ENCODE measurements at places on chromosomes 1 and 21.

DNA sequence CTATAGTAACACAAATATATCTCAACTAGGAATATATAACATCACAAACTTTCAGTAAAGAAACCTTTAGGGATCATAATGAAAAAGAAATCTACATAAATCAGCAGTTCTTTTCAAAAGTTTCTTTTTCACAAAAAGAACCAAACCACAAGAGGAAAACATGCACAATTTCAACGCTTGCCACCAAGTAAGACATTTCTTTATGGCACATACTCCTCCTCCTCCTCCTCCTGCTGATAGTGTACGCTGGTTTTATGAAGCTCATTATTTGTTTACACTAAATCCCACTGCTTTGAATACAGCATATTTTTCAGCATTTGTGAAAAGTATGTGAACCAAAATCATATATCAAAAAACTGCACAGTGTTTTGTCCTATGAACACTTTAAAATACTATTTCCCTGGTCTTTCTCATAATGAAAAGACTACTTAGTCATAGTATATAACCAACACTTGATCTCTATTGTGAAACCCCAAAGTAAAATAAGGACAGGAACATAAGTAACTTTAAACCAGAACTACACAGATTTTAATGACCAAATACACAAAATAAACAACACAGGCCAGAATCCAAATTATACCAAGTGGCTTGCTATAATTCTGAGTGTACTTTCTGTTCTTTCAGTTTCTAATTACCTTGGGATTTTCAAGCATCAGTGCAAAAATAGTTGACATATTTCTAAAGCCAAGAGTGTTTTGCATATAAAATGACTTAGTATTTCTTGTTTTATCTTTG is 184.2 kb downstream of the EIF4G3 start:
- no peak for DNase-seq

DNA sequence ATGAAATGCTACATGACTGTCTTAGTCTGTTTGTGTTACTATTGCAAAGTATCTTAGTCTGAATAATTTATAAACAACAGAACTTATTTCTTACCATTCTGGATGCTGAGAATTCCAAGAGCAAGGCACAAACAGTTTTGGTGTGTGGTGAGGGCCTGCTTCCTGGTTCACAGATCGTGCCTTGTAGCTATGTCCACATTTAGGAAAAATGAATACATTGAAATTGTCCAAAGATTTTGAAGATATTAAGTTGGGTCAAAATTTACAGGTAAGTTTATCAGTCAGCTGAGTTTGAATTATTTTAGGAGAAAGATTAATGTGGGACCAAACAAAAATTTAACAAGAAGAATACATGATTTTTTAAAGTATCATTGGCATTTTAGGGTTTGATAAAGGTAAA is 293.5 kb downstream of the LTN1 start:
- no peak for DNase-seq

DNA sequence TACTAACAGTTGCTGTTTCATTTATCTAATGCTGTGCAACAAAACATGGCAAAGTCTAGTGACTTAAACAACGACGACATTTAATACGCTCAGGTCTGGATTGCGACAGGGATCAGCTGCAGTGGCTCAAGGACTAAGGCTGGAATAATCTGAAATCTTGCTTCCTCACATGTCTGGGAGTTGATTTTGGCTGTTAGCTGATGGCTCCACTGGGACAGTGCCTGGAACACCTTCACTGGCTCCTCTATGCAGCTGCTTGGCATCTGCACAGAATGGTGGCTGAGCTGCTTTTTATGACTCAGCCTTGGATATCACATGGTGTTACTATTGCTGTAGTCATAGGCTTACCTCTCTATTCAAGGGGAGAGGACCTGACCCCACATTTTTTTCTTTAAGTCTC is 24.0 kb upstream of the BTG3 start:
- no peak for DNase-seq

GRCh38 chr1:72435025-72435424 is 152.7 kb upstream of the NEGR1 start:
- no peak for DNase-seq

DNA sequence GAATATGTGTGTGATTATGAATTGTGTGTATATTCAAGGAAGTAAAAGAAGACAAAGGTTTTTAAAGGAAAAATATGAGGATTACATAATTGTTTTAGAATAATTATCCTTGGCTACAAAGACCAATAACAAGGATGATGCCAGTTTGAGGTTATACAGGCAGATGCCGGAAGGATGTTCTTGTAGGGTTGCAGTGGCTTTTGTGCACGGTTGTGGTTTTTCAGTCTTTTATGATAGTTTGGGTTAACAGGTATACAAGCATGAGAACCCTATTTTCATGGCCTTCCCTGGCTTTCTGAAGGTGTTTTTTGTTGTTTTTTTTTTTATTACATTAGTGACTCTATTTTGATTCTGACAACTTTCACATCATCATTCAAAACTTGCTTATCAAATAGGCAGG is 4.9 kb downstream of the CR2 start:
- DNase-seq = peak; percentile 46

DNA sequence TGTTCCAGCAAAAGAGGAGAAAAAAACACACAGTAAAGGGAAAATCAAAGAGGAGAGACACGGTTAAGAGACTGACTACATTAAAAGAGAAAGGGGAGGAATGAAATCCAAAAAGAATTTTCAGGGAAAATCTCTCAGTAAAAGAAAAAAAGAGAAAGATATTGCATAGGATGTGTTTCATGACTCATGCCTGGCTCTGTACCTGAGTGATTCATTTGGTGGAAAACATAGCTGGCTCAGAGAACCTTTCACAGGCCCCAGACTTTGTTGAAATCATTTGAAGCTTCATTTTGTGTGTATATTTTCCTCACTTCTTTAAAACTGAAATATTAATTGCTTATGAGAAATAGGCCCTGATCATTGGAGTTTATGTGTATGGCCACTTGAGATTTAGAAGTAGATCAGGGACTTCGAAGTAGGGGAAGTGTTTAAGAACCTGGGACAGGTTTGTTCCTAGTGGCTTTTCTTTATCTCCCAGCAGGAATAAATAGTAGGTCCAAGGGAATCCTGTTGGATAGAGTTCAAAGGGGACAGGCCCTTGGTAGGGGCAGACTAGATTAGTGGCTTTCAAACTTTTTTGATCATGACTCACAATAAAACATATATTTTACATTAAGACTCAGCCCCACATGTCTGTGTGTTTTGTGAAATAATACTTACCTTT is 239.1 kb upstream of the SGIP1 start:
- DNase-seq = peak; percentile 22

GRCh38 chr1:165063181-165063965 is 293.1 kb downstream of the LMX1A start:
- no peak for DNase-seq

DNA sequence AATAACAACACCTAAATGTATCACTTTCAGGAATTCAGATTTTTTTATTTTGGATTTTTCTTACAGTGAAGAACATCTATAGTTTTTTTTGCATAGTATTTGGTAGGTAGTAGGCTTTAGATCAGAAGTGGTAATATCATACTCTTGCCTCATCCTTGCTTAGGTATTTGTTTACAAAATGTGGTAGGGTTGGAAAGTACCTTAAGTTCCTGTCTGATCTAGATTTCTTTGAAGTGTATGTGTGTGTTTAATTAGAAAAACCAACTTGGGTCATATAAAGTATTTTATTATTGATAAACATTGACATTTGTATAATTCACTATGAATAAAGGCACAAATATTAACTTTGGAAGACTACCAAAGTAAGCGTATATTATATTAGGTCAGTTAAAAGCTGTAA is 85.3 kb upstream of the GPR88 start:
- no peak for DNase-seq

- peak; percentile 26 for DNase-seq
Measured at GRCh38 chr21:45892156-45892915, 89.2 kb upstream of the COL6A1 start.

GRCh38 chr1:17542645-17543044 is 3.1 kb downstream of the ARHGEF10L start:
- no peak for DNase-seq

DNA sequence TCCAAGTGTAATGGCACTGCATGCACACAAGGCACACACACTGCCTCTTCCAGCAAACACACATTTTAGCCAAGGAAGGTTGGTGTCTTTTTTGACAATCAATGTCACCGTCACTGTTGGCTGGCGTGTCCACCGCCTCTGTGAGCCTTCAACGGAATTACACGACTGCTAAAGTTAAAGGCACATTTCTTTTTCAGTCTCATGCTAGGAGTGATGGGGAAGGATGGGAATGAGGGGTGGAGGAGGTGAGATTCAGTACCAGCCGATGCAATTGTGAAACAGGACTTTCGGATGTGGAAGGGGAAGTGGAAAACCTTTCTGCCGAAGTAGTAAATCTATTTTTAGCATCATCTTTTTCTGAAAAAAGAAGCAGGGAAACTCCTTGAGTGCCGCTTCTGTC is 1.4 kb downstream of the ELAVL4 start:
- DNase-seq = no peak

GRCh38 chr1:241145881-241146280 is 211.1 kb downstream of the RGS7 start:
- DNase-seq = no peak

DNA sequence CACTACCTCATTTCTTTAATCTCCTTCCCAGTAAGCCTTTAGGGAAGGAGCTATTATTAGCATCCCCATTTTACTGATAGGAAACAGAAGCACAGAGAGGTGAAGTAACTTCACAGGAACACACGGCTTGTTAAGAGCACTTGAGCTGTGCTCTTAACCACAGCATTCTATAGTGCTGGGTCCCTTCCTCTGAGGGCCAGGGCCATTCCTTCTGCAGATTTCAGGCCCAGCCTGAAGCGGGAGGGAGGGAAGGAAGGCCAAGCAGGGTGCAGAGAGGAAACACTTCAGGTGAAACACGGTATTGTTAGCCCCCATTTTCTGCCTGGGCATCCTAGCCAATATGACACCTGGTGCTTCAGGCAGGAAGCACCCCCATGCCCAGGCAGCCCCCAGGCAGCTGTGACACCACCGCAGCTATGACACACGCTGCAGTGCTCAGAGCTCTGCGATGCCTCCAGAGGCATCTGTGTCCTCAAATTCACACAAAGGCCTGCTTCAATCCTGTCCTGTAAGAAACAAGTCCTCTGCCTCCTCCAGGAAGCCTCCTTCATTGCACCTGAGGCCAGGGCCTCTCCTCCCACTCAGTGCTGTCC is 4.5 kb upstream of the EXTL1 start:
- peak; percentile 18 for DNase-seq

GRCh38 chr1:175116210-175116798 is 48.7 kb downstream of the TNN start:
- DNase-seq = no peak

GRCh38 chr1:117346206-117346928 is 20.9 kb upstream of the MAN1A2 start:
- DNase-seq = no peak

- DNase-seq = no peak
Measured at GRCh38 chr1:93578911-93579825, 102.5 kb downstream of the BCAR3 start.

- DNase-seq = peak; percentile 57
Measured at GRCh38 chr1:110672753-110673108, 2.0 kb downstream of the KCNA3 start.

DNA sequence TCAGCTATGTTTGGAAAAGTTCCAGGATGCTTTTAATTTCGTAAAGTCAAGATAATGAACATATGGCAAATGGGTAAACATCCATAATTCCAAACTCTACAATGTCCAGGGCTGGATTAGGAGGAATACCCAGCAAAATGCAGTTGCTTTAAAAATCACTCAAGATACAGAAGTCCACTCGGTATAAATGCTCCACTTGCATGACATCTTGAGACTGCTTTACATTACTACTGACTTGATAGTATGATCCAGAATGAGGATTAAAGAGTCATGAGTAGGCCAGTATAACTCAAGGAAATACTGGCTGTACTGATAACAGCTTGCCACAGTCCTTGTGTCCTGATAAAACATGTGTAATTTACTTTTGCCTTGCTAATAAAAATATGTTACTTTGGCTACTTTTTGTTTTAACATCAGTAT is 58.3 kb upstream of the ANGPTL3 start:
- no peak for DNase-seq

DNA sequence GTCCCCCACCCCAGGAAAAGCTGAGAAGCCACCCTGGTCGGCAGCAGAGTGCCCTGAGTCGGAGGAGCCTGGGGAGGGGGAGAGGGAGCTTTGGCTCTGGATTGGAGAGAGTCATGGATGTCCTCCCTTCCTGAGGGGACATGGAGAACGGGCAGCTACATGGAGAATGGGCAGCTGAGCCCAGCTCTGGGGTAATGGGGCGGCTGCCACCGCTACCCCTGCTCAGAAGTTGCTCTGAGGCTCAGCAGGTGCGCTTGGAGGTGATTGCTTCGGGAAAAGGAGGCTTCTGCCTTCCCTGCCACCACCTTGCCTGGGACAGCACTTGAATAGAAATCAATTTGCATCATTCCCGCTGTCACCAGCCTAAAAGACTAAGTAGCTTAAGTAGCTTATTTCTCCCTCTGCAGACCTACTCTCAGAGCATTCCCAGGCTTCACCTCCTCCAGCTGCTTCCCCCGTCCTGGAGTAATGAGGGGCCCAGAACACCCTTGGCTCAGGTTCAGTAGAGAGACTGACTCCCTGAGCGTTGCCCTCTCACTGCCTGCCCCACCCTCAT is 8.3 kb downstream of the DISP3 start:
- DNase-seq = no peak

DNA sequence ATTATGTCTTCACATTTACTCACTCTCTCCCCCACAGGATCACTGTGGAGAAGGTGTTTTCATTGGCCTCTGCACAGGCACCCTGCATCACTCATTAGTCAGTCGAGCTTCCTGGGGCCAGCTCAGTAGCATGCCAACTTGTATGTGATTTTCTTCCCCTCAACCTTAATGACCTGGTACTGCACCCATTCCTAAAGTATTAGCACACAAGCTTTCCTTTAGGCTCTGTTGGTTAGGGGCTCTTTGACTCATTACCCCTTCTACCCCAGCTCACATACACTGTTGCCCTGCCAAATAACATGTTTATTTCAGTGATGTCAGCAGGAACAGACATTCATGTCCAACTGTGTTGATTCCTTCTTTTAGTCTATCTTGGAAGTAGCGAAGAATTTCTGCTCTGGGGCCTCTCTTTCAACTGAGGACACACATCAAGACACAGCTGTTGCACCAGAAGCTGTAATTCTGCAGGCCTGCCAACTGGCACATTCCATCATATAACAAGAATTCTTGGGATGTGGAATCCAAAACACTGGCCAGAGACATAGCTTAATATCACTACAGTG is 603.5 kb upstream of the ADAMTS5 start:
- no peak for DNase-seq

DNA sequence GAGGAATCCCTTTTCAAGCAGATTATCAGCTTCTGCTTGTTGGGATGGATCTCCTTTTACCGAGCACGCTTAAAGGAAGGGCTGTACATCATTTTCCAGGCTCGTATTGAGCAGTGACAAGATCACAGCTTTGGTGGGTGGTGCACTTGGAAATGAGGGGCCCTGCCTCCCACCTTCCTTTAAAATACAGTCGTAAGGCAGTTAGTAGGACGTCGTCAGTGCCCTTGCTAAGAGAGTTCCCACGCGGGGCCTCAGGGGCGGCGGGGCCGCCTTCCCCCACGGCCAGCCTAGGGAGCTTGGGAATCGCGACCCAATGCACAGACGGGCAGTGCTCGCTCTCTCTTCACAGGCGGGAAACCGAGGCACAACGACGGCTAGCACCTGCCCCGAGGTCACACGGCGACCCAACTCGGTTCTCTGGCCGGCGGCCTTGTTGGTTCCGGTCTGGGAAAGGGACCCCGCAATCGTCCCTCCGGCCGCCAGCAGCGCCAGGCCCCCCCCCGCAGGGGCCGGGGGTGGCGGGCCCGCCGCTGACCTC is 58.6 kb downstream of the H3-3A start:
- DNase-seq = no peak
